ENCODE measurements at places on chromosomes 1 and 21. TPM values are rescaled to one million over a fixed set of nuclear protein-coding genes. Genes with fewer than 3 reads are reported as not detected.
A peak's percentile ranks its signal among the peaks of the same experiment; 100 is the strongest.

CD164L2 gene
- total RNA-seq, result 1.3 TPM

DNA sequence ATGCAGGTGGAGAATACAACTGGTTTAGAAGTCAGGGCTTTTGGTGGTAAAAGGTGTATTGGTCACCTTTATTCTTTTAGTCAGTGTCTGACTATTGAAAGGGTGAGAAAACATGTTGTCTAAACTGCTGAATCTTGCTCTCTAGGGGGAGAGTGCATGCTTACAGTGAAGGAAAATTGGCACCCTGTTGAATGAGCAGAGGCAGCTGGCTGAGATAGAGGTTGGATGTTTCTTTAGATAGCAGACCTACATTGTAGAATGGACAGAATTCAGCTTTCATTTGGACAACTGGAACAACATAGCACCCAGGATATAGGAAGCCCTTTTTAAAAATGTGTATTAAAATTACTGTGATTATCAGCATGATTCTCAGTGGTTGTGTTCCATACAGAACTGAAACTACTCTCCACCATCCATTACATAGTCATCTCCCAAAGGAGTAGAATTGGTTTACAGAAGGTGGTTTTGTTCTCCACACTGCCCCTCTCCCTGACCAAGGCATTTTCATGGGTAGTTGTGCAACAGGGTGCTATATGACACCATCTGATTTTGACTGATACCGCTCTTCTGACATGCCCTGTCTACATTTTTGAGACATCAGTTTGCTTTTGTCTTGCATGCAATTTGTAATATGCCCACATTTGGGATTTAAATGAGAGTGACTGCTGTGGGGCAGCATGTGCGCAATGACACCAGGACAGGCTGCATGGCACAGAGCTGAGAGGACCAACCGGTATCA, 16.2 kb downstream of the RHOU start:
- H3K36me3 ChIP-seq, result peaks cover 7% of the 10 kb centered on the region
- H3K4me1 ChIP-seq, result peaks cover 23% of the 10 kb centered on the region
- no peak overlapping the region for H3K27ac ChIP-seq
- peaks cover 7% of the 10 kb centered on the region for H3K27me3 ChIP-seq
- no peak for DNase-seq
- no peak overlapping the region for H3K4me3 ChIP-seq

- H3K4me3 ChIP-seq, result no peak overlapping the region
- no peaks in the 10 kb centered on the region for H3K4me1 ChIP-seq
- H3K36me3 ChIP-seq, result no peaks in the 10 kb centered on the region
- no peak for DNase-seq
Measured at GRCh38 chr1:42793824-42794223, 9.0 kb downstream of the TMEM269 start.

FLG gene
- total RNA-seq, result not detected

- H3K36me3 ChIP-seq, result peaks cover 5% of the 10 kb centered on the region
- H3K4me3 ChIP-seq, result no peak overlapping the region
- peaks cover 7% of the 10 kb centered on the region for H3K4me1 ChIP-seq
Measured at GRCh38 chr1:207302618-207303393, 18.7 kb upstream of the CD55 start.

DNA sequence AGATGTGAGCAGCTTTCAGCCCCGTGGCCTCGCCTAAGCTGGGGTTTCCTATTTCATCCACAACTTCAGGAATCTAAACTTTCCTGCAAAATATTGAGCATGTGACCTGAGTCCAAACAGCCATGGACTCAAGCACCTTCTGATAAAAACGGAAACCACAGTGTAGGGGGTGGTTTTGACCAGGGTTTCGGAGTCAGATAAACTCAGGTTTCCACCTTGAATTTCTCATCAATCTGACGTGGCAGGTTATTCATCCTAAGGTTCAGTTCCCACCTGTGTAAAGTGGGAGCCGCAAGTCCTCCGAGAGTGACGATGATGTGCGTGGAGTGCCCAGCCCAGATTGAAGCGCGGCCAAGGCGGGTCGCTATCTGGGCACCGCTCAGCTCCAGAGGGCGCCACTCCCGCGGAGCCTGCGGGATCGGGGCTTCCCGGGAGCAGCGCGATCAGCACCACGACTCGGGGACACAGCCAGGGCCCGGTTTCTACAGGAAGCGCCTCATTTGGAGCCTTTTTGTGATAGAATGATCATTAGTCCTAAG, 871 bp upstream of the ETS2 start:
- DNase-seq, result no peak
- peak overlapping the region; percentile 68 for H3K4me3 ChIP-seq
- peaks cover 44% of the 10 kb centered on the region for H3K4me1 ChIP-seq
- H3K27ac ChIP-seq, result peak overlapping the region; percentile 77
- H3K36me3 ChIP-seq, result peaks cover 1% of the 10 kb centered on the region

DNA sequence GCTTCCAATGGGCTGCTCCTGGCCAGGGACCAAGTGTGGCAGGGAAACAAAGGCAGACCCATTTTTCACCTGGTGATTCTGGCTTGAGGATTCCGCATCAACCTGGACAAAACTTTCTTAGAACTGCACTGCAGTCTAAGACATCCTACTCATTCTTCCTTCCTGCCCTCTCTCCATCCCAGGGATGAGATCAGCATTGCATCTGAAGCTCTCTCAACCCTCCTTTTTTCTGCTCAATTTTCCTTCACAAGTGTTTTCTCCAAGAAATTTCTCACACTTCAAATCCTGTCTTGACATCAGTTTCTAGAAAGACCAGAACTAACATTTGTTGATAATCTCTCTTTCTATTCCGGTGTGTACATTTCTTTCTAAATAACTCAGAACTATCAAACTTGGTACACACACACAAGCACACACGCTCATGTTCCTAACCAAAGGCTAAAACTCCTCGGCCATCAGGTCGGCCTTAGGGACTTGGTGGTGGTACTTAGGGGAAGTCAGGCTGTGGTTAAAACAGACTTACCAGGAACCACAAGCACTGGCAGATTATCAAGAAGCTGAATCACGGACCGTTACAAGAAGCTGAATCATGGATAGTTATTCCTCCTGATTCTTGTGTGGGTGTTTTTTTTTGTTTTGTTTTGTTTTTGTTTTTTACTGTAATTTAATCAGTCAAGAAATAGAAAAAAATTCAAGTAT, 21.0 kb upstream of the CXADR start:
- no peaks in the 10 kb centered on the region for H3K36me3 ChIP-seq
- no peak for DNase-seq
- no peak overlapping the region for H3K27ac ChIP-seq
- H3K4me1 ChIP-seq, result no peaks in the 10 kb centered on the region
- H3K4me3 ChIP-seq, result no peak overlapping the region

- no peaks in the 10 kb centered on the region for H3K27me3 ChIP-seq
- H3K36me3 ChIP-seq, result peaks cover under 1% of the 10 kb centered on the region
- no peak overlapping the region for H3K27ac ChIP-seq
- DNase-seq, result no peak
Measured at GRCh38 chr1:24337455-24337854, 18.3 kb downstream of the GRHL3 start.

- no peak overlapping the region for H3K4me3 ChIP-seq
- H3K36me3 ChIP-seq, result no peaks in the 10 kb centered on the region
- DNase-seq, result no peak
- H3K27me3 ChIP-seq, result no peaks in the 10 kb centered on the region
- peaks cover 10% of the 10 kb centered on the region for H3K4me1 ChIP-seq
- H3K27ac ChIP-seq, result no peak overlapping the region
Measured at GRCh38 chr1:201360486-201360885, 17.0 kb downstream of the TNNT2 start.

GRCh38 chr1:89995598-89996449, 914 bp downstream of the ZNF326 start:
- DNase-seq, result no peak
- H3K27ac ChIP-seq, result peak overlapping the region; percentile 99
- peak overlapping the region; percentile 95 for H3K4me3 ChIP-seq
- H3K4me1 ChIP-seq, result peaks cover 47% of the 10 kb centered on the region
- peaks cover 4% of the 10 kb centered on the region for H3K36me3 ChIP-seq

DNA sequence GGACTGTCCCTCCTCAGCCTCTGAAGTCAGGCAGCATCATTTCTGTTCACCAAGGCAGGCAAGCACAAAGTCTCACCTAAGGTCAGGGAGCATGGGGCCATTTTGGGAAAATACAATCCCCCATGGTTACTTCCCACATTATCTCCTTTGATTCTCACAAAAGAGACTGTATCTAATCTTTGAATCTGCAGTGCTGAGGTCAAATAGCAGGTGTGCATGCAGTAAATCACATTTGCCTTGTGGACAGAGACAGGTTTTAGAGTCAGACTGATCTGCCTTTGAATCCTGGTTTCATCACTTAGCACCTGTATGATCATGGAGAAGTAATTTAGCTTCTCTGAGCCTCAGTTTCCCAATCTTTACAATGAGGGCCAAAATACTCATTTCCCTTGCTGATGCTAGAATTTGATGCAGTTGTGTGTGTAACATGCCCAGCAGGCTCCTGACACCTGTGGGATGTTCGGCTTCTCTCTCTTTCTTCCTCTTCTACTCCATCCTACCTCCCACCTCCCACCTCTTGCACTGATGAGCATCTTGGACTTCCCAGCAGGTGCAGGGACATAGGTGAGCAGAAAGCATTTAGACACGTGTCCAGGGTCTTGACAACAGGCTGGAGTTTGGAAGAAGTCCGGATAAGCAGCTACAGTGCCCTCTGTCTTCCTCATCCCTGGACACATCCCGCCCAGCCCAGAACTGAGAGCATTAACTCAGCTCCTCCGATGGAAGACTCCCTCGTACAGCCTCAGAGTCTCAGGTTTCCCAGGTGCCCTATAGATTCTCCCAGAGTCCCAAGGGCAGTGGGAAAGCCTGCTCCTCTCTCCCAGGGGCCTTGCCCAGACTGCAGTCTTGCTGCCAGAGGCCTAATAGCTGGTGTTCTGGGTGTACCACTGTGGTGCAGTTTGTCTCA, 18.9 kb downstream of the NENF start:
- H3K4me1 ChIP-seq, result no peaks in the 10 kb centered on the region
- no peak overlapping the region for H3K27ac ChIP-seq
- no peak for DNase-seq
- H3K36me3 ChIP-seq, result no peaks in the 10 kb centered on the region
- no peaks in the 10 kb centered on the region for H3K27me3 ChIP-seq

DNA sequence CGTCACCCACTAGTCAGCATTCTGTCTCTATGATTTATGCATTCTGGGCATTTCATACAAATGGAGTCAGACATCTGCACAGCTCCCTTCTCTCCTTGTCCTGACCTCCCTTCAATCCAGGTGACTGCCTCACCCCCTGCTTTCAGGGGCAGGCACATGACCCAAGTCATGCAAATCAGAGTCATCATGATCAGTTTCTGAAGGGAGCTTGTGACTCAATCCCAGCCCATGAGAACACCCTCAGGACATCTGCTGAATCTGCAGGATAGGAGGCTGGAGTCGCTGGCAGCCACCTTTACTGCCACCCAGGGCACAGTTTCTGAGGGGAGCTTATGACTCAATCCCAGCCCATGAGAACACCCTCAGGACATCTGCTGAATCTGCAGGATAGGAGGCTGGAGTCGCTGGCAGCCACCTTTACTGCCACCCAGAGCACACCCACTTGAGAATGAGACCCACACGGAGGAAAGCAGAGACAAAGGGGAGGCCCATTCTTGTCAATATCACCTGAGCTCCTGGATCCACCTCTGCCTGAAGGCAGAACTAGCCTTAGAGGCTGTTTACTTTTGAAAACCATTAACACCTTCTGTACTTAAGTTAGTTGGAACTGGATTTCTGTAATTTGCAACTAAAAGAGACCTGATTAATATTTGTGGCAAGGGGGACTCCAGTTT, 62.3 kb upstream of the SLC25A33 start:
- no peak overlapping the region for H3K4me3 ChIP-seq
- H3K4me1 ChIP-seq, result peaks cover 3% of the 10 kb centered on the region
- no peak for DNase-seq
- no peaks in the 10 kb centered on the region for H3K27me3 ChIP-seq
- no peaks in the 10 kb centered on the region for H3K36me3 ChIP-seq
- H3K27ac ChIP-seq, result no peak overlapping the region

- H3K27ac ChIP-seq, result no peak overlapping the region
- H3K27me3 ChIP-seq, result peaks cover 23% of the 10 kb centered on the region
- H3K4me3 ChIP-seq, result no peak overlapping the region
- DNase-seq, result no peak
Measured at GRCh38 chr1:177172866-177173265, 2.1 kb downstream of the BRINP2 start.

Measured in mesothelial cell of epicardium (in vitro differentiated cells).